Activated T-helper 2 cell treated with anti-CD3 and anti-CD28 coated beads, Interferon-gamma antibody, Interleukin-2, Interleukin-4, amounts not matched to agents 10 μg/mL and 5 μg/mL and 100 μg/mL, durations not matched to agents 14 hours and 24 hours and 36 hours (primary cell): ENCODE measurements at places on chromosomes 2 and 18. TPM values are rescaled to one million over a fixed set of nuclear protein-coding genes. Genes with fewer than 3 reads are reported as not detected.

DNA sequence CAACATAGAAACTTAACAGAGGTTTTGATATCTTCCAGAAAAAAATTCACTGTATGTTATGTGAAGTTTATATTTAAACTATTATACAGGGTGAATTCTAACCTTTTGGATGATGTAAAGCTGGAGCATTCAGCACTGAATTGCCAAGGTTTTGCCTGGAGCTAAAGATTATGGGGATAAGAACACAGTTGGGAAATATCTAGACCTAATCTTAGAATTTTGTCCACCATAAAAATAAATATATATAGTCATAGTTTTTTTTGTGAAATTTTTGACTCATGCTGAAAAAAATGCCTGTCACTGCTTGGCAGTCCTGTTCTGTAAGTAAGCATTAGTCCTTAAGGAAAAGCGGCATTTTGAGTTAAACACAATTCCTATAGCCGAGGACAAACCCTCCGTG, 339.3 kb upstream of the TMEFF2 start:
- DNase-seq = no peak

GRCh38 chr18:11520536-11520935, 88.9 kb upstream of the SLC35G4 start:
- DNase-seq = no peak

DNA sequence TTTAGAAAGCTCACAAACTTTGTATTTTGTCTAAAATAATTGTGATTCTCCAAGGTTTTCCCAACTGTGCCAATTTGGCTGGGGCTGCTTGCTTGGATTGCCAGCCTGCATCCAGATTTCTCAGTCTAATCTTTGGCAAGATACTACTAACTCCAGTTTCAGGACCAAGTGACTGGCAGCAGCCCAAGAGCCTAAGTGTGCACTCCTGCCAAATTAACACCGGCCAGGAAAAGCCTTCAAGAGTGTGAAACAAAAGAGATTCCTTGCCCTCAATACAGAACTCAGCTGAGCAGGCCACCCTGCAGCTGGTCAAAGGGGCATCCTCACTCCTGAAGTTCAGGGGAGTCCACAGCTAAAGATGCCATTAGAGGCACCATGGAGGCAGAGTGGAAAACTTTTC, 589.0 kb upstream of the ACVR2A start:
- no peak for DNase-seq

DNA sequence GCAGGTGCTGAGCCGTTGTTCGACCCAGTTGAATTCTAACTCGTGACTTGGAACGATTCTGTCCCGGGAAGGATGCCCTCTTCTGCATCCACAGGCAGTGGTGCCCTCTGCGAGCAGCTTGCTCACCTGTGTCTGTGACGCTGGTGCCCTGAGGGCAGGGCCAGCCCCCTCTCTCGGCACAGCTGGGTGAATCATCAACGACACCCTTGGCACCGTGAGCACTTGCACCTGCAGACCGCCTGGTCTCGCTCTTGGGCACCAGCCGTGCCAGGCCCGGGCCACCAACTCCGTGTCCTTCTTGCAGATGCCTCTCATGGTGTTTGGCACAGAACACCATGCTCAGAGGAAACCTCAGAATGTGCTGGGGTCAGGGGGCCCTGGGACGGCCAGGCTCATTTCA, 75.0 kb downstream of the SLC66A2 start:
- no peak for DNase-seq

- DNase-seq = no peak
Observed at GRCh38 chr18:77162580-77162979, 30.0 kb upstream of the MBP start.

DNA sequence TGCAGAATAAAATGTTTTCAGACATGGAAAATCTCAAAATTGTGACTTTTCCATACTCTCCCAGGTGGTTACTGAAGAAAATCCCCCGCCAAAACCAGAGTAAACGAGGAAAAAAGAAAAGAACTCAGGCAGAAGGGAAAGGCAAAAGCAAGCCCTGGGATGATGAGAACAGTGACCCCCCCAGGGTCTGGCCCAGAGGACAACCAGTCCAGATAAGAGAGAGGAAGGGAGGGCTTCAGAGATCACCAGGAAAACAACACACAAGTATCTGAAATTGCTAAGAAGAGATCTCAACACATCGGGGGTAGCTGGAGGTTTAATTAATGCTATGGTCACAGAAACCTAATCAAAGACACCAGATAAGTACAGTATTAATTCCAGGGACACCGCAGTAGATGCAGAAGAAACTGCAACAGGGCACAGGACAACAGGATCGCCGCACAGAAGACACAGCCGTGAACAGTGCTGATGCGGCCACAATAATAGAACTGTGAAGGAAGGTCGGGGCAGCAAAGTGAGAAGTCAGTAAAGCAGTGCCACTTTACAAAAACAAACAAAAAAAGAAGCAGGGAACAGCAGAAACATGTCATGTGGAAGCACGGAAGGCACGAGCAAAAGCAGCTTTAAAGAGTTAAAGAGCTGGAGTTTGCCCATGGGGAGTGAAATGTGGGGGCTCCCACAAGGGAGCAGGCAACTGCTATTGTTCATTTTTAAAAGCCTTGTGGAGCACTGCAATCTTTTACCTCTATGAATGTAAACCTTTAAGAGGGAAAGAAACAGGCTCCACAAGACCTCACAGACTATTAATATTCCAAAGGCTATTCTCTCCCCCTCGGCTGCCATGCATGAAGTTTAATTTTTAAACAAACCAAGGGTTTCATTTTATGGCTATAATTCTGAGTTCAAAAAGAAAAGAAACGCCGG, 28.4 kb downstream of the FAM168B start:
- DNase-seq = no peak

GRCh38 chr2:227462462-227462951, 9.4 kb upstream of the AGFG1 start:
- DNase-seq = no peak

PDCD1 gene
- 42.0 and 44.7 TPM in 2 replicates for total RNA-seq

DTYMK gene
- 95.9 and 98.2 TPM in 2 replicates for total RNA-seq

UGT1A10 gene
- total RNA-seq = not detected in 2 replicates

DSC3 gene
- total RNA-seq = not detected in 2 replicates
